ENCODE measurements at places on chromosomes 13 and 19.
A peak's percentile ranks its signal among the peaks of the same experiment; 100 is the strongest.

- no peak for DNase-seq
Observed at GRCh38 chr13:97499181-97499580, 65.2 kb downstream of the RAP2A start.

- no peak for DNase-seq
Observed at GRCh38 chr13:100333141-100333540, 244.2 kb downstream of the PCCA start.

DNA sequence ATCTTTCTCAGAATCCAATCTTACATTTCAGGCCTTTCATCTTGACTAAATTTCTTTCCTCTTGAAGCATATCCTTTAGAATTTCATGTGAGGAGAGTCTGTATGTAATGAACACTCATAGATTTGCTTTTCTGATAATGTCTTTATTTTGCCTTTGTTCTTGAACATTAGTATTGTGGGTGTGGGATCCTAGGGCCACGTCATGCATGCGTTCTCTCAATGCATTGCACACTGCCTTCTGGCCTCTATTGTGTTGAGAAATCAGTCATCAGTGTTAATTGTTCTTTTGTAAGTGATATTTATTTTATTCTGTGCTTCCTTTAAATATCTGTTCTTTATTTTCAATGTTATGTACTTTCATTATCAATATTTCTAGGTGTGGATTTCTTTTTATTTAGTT lies 364.9 kb downstream of the OXGR1 start:
- no peak for DNase-seq

DNA sequence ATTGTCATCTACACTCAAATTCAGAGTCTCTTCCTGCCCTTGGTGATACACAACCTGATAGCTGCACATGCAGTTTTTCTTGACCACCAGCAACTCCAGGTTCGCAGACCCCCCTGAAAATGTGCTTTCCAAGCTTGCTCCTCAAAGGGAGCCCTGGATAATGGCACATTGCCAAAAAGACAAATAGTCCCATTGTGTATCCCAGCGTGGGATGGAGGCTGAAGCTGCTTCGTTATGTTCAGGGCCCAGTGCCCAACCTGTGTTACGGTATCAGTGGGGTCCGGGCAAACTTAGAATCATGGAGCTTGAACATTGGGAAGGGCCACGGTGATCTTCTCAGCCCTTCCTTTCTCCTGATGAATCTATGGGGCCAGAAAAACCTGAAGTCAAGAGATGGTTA lies 173.0 kb downstream of the TEX29 start:
- no peak for DNase-seq

DNA sequence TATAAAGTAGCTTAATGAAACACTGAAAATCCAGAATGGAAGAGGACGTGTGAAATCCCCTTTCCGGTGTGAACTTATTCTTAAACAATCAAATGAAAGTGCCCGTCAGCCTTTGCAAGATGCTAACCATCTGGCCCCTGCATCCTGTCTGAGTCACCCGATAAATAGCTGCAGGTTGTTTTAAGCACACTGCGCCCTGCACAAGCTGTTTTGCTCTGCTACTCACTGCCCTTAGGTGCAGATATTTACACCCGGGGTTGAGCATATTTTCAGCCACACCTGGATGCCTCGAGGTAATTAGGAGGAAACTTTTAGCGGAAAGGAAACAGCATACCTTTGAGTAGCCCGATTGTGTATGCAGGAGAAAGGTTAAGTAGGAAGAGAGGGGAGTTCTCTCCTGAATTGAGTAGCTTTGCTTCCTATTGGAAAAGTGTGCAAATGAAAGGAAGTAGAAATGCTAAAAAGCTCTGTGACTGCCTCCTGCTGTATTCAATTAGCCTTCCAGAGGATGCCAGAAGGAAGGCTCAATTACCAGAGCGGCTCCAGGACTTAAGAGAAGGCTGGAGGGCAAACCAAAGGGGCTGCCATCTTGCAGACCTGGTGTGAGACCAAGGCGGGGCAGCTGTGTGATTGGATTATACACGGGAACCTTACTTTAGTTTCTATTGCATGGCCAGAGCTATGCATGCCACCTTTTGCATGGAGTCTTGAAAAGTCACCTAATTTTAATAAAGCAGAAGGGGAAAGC lies 42.5 kb downstream of the IRS2 start:
- DNase-seq, result peak; percentile 81

- DNase-seq, result no peak
Observed at GRCh38 chr19:14027856-14028450, at the start of gene RLN3. Gene RLN3, plus strand, starts transcription at chr19:14028148. Its CDS starts 57 bp downstream, at chr19:14028205.

DNA sequence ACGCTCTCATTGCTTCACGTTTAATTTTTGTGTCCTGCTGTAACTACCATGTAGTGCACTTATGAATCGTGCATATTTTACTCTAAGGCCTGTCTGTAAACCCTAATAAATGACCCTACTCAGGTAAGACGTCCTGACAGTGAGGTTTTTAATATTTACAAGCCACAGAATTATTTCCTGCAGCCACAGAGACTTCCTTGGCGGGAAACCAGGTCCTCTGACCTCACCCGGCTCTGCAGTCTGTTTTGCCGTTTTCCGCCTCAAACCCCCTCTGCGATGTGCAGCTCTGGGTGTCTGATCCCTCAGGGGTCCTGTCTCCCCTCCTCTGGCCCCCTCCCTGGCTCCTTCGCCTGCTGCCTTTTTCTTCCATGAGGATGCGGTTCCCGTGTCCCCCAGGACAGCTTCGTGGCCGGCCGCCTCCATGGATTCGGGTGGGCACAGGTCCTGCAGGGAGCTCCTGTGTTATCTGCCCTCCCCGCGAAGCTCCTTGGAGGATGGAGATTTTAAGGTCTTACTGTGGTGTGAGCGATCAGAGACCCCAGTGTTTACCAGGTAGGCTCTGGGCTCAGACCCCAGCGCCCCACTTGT lies 66.3 kb downstream of the MCF2L start:
- DNase-seq, result no peak

DNA sequence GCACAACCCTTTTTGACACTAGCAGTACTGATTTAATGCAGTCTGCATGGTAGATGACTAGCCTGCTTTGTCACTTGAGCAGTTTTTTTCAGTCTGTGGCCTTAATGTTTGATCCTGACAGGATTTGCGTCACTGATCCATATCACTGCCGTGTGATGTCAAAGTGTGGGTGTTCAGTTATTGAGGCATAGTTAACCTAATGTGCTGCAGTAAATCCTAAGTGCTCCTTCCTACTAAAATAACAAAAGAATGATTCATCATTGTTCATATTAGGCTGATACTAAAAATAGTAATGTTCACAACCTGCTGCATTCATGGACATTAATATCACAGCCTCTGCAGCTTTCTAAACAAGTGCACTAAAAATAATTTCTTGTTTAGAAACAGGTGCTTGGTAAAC lies 121.9 kb upstream of the MLNR start:
- peak; percentile 80 for DNase-seq

GRCh38 chr13:47646298-47646697 lies 354.8 kb downstream of the SUCLA2 start:
- DNase-seq, result no peak

DNA sequence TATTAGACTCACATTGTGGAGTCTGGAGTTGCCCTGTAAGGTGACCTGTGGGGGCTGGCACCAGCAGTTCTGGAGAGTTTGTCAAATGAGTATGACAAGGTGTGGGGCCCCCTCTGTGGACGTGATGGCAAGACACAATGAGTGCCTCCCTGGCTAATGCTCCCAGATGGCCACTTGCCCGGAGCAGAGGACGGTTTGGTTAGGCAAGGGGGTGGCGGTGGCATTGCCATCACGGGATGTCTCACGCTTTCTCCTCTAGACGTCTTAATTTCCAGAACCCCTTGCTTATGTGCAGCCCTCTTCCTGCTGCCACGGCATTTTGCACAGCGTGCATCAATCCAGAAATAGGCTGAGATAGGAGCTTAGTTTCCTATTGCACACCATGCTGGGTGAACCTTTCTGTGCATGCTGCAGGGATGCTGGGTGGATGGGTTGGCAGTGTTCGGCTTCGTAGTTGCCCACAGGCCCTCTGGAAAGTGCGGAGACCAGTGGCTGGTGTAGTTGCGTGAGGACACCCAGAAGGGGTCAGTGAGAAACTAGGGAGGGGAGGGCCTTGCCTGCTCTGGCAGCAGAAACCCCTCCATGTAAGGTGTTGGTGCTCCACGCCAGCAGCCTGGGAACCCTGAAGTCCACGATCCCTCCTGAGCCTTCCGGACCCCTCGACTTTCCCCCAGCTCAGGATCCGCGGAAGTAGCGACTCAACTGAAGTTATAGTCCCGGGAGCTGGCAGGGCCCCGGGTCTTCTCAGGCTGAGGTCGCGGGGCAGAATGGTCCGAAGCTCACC lies 18.1 kb upstream of the LRP3 start:
- DNase-seq, result no peak

- no peak for DNase-seq
Observed at GRCh38 chr19:47179653-47180310, 49.1 kb downstream of the SAE1 start.

DNA sequence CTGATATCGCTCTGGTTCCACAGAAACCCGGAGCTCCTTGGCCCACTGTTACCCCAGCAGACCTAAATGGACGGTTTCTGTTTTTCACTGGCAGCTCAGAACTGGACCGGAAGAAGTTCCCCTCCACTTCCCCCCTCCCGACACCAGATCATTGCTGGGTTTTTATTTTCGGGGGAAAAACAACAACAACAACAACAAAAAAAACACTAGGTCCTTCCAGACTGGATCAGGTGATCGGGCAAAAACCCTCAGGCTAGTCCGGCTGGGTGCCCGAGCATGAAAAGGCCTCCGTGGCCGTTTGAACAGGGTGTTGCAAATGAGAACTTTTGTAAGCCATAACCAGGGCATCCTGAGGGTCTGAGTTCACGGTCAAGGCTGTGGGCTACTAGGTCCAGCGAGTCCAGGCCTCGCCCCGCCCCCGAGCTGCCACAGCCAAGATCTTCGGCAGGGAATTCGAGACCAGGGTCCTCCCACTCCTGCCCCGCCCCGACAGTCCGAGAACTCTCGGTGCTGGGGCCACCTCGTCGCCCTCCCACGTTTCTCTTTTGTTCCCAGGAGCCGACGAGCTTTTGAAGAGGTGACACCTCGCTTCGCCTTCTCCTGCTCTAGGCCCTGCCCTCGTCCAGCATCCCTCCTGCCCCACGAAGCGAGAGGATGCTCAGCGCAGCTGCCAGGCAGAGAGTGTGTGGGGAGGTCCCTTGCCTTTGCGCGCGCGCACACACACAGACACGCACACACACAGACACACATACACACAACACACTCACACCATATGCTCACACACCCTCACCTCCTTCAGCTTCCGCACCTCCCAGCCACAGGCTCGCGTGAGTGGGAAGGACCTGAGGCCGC lies 8.8 kb downstream of the ZIC2 start:
- DNase-seq, result no peak

- DNase-seq, result no peak
Observed at GRCh38 chr13:98992355-98992754, 14.5 kb upstream of the DOCK9 start.

- no peak for DNase-seq
Observed at GRCh38 chr19:40392894-40393517, 3.0 kb upstream of the HIPK4 start.

GRCh38 chr19:5932609-5933262 lies 18.7 kb downstream of the CAPS start:
- no peak for DNase-seq

DNA sequence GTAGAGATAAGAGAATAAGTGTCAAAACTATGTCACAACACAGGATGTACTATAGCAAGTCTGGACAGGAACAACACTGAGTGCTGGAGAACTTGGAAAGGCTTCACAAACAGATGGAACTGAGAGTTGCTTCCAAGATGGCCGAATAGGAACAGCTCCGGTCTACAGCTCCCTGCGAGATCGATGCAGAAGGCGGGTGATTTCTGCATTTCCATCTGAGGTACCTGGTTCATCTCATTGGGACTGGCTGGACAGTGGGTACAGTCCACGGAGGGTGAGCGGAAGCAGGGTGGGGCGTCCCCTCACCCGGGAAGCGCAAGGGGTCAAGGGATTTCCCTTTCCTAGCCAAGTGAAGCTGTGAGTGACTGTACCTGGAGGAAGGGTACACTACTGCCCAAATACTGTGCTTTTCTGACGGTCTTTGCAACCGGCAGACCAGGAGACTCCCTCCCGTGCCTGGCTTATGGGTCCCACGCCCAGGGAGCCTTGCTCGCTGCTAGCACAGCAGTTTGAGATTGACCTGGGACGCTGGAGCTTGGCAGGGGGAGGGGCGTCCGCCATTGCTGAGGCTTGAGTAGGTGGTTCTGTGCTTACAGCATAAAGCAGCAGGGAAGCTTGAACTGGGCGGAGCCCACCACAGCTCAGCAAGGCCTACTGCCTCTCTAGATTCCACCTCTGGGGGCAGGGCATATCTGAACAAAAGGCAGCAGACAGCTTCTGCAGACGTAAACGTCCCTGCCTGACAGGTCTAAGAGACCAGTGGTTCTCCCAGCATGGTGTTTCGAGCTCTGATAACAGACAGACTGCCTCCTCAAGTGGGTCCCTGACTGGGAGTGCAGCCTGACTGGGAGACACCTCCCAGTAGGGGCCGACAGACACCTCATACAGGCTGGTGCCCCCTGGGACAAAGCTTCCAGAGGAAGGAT lies 46.0 kb downstream of the USP12 start:
- DNase-seq, result no peak

GRCh38 chr13:113758651-113759524 lies at the start of gene TMEM255B:
Gene TMEM255B, plus strand, starts transcription at chr13:113759226. Its CDS starts 44 bp downstream, at chr13:113759270.
- no peak for DNase-seq

DNA sequence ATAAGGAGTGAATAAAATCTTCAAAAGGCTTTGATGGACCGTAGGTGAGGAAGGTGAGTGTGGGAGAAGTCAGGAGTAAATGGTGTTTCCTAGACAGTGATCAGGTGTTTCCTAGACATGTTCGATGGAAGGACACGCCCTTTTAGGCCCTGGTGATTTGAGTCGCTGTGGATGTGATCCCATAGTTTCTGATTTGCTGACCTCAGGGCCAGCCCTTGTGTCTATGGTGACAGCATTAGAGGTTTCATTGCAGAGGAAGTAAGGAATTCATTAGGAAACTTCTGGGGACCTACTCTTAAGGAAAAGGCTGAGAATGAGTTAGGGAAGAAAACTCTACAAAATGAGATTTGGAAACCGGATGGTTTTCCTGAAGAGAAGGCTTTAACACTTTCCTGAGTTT lies 31.5 kb upstream of the RNF113B start:
- no peak for DNase-seq

GRCh38 chr13:36897054-36897616 lies 22.9 kb downstream of the SMAD9 start:
- no peak for DNase-seq

DNA sequence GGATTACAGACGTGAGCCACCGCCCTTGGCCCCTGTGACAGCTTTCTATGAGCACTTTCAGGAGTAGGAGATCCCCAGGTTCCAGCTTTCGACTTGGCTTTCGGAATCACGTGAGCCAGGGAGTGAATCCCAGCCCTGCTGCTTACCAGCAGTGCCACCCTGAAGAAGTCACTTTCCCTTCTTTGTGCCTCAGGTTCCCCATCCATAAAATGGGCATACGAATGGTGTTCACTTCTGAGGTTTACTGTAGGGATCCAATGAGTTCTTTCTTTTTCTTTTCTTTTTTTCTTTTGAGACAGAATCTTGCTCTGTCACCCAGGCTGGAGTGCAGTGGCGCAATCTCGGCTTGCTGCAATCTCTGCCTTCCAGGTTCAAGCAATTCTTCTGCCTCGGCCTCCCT lies 4.3 kb upstream of the HOMER3 start:
- no peak for DNase-seq

Measured in epithelial cell of prostate (primary cell).